ENCODE measurements at places on chromosomes 16 and 17.

- H3K4me3 ChIP-seq: no peak overlapping the region
- H3K27me3 ChIP-seq: no peaks in the 10 kb centered on the region
- DNase-seq: no peak
- H3K4me1 ChIP-seq: no peaks in the 10 kb centered on the region
These were observed 141.4 kb downstream of the PMP22 start for GRCh38 chr17:15123593-15124263.

- no peak overlapping the region for H3K27ac ChIP-seq
- peaks cover 16% of the 10 kb centered on the region for H3K4me1 ChIP-seq
- DNase-seq: no peak
- H3K36me3 ChIP-seq: no peaks in the 10 kb centered on the region
These were observed 40.8 kb downstream of the MRM1 start for GRCh38 chr17:36641877-36642845.

- no peak overlapping the region for H3K27ac ChIP-seq
- H3K4me3 ChIP-seq: no peak overlapping the region
- H3K4me1 ChIP-seq: no peaks in the 10 kb centered on the region
- no peak for DNase-seq
- H3K27me3 ChIP-seq: no peaks in the 10 kb centered on the region
These were observed 218.0 kb downstream of the C16orf95 start for GRCh38 chr16:87098976-87099720.

DNA sequence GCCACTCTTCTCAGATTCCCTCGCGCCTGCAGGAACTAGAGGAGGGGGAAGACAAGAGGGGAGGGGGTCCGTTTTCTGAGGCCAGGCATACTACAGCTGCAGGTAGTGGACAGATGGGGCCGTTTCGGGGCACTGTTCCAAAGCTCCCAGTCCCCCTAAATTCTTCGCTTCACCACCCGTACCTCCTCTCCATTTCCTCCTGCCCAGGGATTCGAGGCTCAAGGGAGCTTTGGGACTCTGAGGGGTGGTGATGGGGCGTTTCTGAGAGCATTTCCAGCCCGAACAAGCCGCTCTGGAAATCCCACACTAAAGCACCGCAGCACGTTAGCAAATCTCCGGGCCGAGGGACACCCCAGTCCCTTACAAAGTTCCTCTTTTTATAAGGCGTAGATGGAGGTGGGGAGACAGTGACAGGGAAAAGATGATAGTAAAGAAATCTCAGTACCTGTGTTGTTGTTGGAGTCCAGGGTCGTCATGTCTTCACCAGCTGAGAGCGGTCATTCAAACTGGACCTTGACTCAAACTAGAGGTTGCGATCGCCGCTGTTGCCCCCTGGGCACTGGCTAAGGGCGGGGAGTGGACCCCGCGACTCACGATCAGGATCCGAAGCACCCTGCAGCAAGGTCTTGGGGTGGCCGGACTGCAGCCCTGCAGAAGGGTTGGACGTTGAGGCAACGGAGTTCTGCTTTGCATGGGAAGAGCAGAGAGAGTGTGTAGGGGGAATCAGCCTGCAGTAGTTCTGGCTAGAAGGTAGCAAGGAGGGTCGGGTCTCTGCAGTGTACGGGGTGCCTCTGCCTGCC lies 570 bp downstream of the NR1D1 start:
- H3K4me1 ChIP-seq: peaks cover 79% of the 10 kb centered on the region
- H3K27ac ChIP-seq: peak overlapping the region; percentile 94
- H3K4me3 ChIP-seq: peak overlapping the region; percentile 87
- peak; percentile 75 for DNase-seq
- H3K36me3 ChIP-seq: peaks cover 24% of the 10 kb centered on the region
- H3K27me3 ChIP-seq: no peaks in the 10 kb centered on the region

DNA sequence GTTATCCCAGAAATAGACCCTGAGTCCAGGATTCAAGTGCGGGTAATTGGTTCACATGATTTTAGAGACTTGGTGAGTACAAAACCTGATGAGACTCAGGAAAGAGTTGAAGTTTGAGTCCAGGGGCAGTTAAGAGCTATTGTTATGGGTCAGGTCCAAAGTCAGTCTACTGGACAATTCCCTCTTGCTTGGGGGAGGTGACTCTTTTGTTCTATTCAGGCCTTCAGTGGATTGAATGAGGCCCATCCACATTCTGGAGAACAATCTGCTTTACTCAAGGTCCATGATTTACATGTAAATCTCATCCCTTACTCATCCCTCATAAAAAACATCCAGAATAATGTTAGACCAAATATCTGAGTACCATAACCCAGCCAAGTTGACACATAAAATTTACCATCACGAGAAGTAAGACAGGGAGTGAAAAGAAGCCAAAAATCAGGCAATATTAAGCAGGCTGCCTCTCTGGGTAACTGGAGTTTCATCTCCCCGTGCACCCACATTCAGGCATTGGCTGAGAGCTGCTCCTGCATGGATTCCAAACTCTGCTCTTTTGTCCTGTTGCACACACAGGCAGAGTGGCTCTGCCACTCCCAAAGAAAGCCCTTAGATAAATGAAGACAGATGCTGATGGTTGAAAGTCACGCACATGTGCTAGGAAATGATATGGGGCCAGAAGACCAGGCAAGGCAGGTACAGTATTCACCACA lies 156.0 kb upstream of the SALL1 start:
- no peak overlapping the region for H3K4me3 ChIP-seq
- H3K27ac ChIP-seq: no peak overlapping the region
- no peaks in the 10 kb centered on the region for H3K27me3 ChIP-seq
- H3K36me3 ChIP-seq: no peaks in the 10 kb centered on the region
- H3K4me1 ChIP-seq: no peaks in the 10 kb centered on the region

- DNase-seq: no peak
- H3K27ac ChIP-seq: no peak overlapping the region
- peaks cover 64% of the 10 kb centered on the region for H3K36me3 ChIP-seq
- H3K27me3 ChIP-seq: no peaks in the 10 kb centered on the region
These were observed 45.8 kb downstream of the STAT3 start for GRCh38 chr17:42342242-42343008.

GRCh38 chr17:55463600-55463999 lies 42.0 kb upstream of the MMD start:
- no peaks in the 10 kb centered on the region for H3K27me3 ChIP-seq
- no peak overlapping the region for H3K27ac ChIP-seq
- no peaks in the 10 kb centered on the region for H3K36me3 ChIP-seq
- DNase-seq: no peak
- no peak overlapping the region for H3K4me3 ChIP-seq

DNA sequence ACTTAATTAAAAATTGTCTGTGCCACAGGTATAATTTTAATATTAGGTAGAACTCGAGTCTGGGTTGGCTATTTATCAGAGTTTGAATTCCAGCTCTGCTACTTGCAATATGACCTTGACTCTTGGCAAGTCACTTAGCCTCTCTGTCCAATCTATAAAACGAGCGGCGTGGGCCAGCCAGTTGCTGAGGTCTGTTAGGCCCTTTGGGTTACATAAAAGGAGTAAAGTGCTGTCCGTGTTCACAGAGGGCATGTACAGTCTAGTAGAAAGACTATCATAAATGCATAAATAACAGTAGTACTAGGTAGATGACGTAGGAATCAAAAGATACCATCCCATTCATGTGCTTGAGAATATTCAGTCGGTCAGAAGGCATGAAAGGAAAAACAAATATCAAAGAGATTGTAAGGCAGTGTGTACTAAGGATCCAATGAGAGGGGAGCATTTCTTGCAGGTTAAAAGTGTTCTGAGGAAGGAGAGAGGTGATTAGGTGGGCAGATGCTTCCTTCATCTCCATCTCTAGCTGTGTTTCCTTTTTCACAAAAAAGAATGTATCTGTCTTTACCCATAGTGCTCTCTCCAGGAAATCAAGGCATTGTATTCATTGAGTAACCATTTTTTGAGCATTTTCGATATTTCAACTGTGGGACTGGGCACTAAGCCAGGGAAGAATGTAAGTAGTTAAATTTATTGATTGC lies 2.4 kb downstream of the TNRC6A start:
- peak overlapping the region; percentile 63 for H3K4me3 ChIP-seq
- H3K4me1 ChIP-seq: peaks cover 70% of the 10 kb centered on the region
- no peaks in the 10 kb centered on the region for H3K27me3 ChIP-seq
- peak overlapping the region; percentile 90 for H3K27ac ChIP-seq
- DNase-seq: no peak

DNA sequence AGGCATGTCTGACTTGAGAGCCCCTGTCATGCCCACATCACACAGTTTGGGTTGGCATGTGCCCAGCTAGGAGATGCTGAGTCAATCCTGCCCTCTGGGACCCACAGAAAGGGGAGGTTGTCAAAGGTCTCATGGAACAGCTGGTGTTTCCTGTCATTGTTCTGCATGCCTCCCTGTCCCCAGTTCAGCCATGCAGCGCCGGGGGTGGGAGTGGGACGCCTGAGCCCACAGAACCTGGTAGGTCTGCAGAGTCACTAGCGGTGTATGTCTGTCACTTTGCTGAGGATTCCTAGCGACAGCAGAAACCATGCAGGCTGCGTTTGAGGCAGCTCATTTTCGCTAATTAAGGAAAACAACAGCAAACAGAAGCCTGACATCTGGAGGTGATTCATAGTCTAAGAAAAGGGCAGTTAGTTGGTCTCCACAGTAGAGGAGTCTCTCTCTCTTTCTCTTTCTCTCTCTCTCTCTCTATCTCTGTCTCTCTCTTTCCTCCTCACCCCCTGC lies 19.6 kb upstream of the CCL1 start:
- H3K36me3 ChIP-seq: no peaks in the 10 kb centered on the region
- DNase-seq: no peak
- H3K4me1 ChIP-seq: no peaks in the 10 kb centered on the region

Measured in tibial artery (tissue), 4 donors.